ENCODE measurements at places on chromosomes 7 and 10.

DNA sequence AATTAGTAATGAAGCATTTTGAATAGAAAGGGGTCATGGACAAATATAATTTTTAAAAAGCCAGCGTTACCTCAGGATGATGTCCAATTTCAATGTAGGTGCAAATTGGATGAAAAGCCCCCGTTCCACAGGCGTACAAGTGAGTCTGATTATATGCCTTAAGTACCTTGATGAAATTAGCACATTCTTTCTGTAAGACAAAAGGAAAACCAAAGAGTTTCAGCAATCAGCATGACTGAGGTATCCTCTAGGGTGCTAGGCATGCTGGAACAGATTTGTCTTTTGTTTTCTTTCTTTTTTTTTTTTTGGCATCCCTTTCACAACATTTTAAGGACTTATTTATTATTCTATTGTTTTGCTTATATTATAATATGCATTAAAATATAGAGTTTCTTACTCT lies 84.2 kb downstream of the SEMA3A start:
- DNase-seq: no peak

DNA sequence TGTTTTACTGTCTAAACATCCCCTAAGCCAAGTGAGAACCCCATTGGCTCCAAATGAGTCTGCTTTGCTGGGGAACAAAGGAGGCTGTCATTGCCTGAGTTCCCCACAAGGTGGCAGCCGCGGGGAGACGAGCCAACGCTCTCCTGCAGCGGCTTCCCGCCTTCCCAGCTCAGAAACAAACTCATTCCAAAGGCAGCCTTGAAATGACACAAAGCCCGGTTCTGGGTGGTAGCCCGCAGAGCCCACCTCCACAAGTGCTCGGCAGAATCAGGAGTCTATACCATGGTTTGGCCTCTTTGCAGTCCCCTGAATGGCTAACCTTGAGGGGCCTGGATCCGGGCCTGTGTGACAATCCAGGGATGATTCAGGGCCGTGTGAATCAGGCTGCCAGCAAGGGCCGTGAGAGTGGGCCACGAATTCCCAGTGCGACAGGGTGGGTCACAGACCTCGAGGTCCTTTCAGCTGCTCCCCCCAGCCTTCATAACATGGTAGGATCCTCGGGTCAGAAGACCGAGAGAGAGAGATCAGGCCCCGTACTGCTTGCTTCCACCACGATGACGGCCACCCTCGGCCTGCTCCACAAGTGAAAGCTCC lies 79.7 kb downstream of the DLG5 start:
- peak; percentile 84 for DNase-seq

DNA sequence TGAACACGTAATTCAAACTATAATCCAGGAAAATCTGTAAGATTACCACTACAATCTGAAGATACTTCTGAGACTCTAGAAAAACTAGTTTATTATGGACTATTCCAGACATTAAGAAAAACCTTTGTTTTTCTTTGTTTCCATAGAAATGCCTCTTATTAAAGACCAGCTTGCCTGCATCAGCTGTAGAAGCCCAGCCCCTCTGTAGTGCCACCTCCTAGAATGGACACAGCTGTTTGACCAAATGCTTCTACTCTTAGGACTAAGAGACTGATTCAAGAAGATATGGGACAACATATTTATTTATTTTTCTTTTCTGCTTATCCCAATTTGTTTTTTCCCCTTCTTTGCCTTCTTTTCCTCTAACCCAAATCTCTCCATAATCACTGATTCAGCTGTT lies 93.8 kb downstream of the CXCL12 start:
- no peak for DNase-seq

DNA sequence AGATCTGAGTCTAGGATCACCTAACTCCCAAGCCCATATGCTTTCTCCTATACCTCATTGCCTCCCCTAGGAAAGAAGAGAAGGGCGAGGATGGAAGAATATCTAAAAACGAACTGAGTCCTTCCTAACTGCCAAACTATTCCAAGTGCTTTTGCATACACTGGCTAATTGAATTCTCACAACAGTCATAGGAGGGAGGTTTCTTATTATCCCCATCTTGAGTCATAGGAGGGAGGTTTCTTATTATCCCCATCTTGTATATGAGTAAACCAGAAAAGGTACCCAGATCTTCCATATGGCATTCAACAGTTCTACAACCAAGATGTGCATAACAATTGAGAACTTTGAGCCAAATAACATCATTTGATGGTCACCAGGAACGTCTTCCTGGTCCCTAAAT lies 13.1 kb upstream of the FAM204A start:
- DNase-seq: no peak

- DNase-seq: no peak
Measured at GRCh38 chr10:73609116-73609515, 18.0 kb upstream of the USP54 start.

- peak; percentile 81 for DNase-seq
Measured at GRCh38 chr10:119401671-119402395, 140.7 kb downstream of the RGS10 start.

DNA sequence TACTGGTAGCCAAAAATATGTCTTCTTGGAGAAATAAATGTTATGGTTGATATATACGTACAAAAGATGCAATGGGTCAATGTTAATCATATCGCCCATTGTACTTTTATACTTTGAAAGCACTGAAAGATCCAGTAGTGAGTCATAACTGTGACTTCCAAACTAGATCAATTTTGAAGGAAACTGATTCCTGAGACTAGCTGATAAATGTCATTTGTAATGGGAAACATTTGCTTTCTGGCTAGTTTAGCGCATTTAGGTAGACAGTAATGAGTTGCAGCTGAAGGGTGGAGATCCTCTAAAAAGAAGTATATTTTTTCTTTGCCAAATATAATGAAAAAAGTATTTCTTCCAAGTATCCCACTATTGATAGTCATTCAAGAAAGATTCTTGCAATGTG lies 53.5 kb upstream of the ARHGAP21 start:
- DNase-seq: no peak

- no peak for DNase-seq
Measured at GRCh38 chr7:149291036-149291780, 29.2 kb downstream of the ZNF783 start.

GRCh38 chr10:24597426-24597825 lies 126.3 kb downstream of the ARHGAP21 start:
- no peak for DNase-seq

- no peak for DNase-seq
Measured at GRCh38 chr10:86556933-86557649, 35.5 kb upstream of the WAPL start.

DNA sequence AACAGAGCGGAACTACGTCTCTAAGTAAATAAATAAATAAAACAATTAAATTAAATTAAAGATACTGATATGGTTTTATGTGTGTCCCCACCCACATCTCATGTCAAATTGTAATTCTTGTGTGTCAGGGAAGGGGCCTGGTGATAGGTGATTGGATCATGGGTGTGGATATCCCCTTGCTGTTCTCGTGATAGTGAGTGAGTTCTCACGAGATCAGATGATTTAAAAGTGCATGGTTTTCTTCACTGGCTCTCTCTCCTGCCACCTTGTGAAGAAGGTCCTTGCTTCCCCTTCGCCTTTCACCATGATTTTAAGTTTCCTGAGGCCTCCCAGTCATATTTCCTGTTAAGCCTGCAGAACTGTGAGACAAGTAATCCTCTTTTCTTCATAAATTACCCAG lies 29.0 kb upstream of the OGDHL start:
- DNase-seq: no peak

GRCh38 chr10:52568309-52568708 lies 204.3 kb downstream of the MBL2 start:
- DNase-seq: no peak

GRCh38 chr7:149007146-149007545 lies 21.2 kb downstream of the PDIA4 start:
- DNase-seq: peak; percentile 11

- no peak for DNase-seq
Measured at GRCh38 chr10:19920075-19920726, 104.0 kb downstream of the PLXDC2 start.

DNA sequence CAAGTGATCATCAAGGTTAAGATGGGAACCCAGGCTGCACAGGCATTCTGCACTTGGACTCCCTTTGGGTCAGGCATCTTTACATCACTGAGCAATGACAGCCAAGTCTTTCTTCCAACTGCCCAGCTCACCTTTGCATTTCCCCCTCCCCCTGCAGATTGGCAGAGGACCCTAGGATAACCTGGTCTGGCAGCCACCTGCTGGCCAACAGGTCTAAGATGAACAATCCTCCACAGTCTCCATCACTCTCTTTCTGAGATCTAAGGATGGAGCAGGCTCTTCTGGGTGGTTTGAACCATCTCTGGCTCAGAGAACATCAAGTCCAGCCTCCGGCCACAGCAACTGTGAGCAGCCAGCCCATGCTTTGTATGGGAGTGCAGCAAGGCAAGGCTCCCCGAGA lies 75.8 kb downstream of the RAB11FIP2 start:
- DNase-seq: no peak

DNA sequence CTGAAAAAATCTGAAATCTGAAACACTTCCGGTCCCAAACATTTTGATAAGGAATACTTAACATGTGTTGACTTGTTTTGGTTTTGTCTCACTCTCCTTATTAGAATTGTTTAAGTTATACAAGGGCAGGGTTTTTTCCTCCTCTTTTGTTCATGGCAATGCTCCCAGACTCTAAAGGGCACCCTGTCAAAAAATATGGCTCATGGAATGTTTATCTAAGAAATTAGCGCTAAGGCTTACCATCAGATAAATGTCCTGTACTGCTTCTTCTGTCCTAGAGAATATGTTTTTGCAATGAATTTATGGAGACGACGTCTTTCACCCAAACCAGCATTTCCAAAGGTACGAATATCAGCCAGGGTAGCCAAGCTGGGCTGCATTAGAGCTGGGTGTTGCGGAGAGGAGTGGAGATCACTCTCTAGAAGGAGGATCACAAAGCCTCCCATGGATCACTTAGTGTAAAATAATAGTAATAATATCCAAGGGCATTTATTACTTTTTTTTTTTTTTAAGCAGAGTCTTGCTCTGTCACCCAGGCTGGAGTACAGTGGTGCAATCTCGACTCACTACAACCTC lies 46.8 kb downstream of the ERLIN1 start:
- DNase-seq: no peak

DNA sequence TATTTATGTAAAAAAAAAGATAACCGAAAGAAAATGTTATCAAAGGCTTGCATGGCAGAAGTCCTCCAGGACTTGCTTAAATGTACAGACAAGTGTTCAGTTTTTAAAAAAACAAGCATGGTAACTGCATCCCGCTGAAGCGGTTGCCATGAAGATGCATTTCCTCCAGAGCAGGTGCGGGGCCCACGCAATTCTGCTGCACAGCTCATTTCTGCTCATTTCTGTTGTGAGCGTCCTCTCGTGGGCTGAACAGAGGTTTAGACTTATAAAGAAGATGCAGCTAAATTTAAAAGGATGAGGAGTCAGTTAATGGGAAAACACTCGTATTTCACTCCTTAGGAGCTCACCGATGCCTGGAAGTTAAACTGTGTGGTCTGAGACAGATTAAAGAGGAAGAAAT lies 247.6 kb downstream of the DNAJB6 start:
- DNase-seq: no peak

- no peak for DNase-seq
Measured at GRCh38 chr10:130933008-130933390, 378.5 kb downstream of the TCERG1L start.

DNA sequence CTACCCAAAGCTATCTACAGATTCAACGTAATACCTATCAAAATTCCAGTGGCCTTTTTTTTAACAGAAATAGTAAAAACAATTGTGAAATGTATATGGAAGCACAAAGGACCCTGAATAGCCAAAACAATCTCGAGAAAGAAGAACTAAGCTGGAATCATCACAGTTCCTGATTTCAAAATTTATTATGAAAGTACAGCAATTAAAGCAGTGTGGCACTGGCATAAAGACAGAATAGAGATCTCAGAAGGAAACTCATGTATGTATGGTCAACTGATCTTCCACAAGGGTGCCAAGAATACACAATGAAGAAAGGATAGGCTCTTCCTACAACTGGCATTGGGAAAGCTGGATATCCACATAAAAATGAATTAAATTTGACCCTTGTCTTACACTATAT lies 23.2 kb downstream of the PNLIPRP3 start:
- no peak for DNase-seq

- no peak for DNase-seq
Measured at GRCh38 chr7:120793213-120793936, 64.6 kb downstream of the TSPAN12 start.

DNA sequence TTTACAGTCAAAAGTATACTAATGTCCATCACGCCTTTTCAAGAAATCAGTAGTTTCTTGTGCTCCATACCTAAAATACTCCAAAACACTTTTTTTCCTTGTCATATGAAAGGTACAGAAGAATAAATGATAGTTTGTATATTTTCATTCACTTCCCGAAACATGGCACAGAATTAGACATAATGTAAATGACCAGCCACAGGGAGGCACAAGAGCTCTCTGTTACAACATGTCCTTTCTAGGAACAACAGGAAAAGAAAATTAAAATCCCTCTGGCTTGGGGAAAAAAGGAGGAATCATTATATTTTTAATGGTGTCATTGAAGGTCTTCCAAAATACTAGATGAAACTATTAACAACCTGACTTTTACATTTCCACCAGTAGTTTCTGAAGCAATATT lies 331.2 kb downstream of the ACTR3B start:
- no peak for DNase-seq

DNA sequence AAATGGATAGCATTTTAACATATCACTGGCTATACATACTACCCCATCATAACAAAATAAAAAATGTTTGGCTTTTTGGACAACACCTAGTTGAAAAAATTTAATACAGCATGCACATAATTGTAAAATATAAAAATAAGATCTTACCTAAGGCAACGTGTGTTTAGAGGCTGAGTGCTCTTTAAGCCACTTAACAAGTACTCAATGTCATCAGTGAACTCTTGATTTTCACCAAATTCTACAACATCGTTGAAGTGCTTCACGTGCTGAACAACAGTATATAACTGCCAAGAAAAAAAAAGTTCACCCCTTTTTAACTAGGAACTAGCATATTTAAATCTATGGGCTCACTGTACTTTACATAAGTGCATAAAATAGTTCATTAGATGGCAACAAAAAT lies 49.5 kb downstream of the WAPL start:
- DNase-seq: no peak

DNA sequence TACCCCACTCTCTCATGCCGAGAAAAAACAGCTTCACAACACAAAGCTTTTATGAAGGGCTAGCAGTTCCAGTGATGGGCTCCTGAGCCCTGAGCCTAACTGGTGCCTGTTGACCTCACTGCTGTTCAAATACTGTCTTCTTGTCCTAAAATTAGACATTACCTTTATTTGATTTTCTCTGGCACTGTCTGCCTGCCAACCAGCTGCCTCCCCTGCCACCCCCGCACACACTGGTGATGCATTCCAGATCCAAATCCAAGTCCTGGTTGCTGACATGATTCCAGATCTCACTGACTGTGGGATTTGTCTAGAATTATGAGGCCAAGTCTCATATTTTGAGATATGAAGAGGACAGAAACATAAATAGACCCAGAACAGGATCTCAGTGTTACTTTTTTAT lies 816.2 kb downstream of the NRG3 start:
- DNase-seq: no peak

Data from Right ventricle myocardium superior (tissue), 1 donor.